ENCODE measurements at places on chromosomes 13 and 19.

GRCh38 chr13:80338781-80339562, 2.0 kb downstream of the SPRY2 start:
- peak; percentile 16 for DNase-seq

DNA sequence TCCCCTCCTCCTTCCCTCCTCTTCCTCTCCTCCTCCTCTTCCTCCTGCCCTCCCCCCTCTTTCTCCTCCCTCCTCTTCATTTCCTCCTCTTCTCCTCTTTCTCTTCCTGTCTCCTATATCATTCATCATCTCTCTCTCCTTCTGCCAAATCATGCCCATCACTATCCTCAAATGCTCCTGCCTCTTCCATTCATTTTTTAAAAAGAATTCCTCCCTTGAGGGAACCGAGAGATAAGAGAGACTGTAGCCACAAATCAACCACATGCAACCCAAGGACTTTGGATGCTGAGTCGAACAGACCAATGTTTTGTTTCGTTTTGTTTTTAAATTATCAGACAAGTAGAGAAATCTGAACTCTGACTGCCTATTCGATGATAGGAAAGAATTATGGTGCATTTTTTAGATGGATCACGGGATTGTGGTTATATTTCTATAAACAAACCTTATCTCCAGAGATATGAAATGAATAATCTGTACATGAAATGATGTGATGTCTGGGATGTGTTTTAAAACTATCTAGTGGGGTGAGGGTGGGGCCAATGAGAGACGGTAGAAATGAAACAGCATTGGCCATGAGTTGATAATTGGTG, 9.5 kb upstream of the ZNF541 start:
- no peak for DNase-seq

DNA sequence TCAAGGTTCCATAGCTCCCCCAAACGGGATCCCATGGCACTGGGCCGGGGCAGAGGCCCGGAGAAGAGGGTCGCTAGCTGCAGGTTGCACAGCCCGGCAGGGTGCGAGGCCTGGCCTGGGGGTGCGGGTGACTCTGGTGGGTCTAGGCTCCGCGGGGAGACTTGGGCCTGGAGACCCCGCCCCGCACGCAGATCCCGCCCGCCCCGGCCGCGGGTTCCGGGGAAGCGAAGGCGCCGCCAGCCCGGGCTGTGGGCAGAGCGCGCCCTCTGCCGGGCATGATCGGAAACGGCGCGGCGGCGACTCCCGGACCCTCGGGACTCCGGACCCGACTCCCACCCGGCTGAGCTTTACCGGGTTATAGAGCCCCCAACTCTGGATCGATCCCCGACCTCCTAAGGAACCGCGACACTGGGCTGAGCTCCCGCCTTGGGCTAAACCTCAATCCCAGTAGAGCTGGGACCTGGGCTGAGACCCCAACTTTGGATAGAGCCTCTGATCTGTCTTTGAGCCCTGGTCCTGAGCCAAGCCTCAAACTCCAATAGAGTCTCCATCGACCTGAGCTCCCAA, 3.1 kb upstream of the TNFAIP8L1 start:
- DNase-seq, result no peak

DNA sequence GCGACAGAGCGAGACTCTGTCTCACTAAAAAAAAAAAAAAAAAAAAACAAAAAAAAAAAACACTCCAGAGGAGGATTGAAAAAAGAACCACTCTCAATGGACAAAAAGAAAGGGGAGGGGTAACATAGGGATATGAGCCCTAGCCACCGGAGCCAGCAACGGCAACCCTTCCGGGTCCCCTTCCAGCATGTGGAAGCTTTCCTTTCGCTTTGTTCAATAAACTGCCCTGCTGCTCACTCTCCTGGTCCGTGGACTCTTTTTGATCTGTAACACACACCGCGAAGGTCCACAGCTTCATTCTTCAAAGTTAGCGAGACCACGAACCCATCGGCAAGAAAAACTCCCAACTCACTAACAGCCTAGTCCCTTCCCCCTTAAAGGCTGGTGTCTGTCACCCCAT, 1.0 kb upstream of the REX1BD start:
- DNase-seq, result no peak

DNA sequence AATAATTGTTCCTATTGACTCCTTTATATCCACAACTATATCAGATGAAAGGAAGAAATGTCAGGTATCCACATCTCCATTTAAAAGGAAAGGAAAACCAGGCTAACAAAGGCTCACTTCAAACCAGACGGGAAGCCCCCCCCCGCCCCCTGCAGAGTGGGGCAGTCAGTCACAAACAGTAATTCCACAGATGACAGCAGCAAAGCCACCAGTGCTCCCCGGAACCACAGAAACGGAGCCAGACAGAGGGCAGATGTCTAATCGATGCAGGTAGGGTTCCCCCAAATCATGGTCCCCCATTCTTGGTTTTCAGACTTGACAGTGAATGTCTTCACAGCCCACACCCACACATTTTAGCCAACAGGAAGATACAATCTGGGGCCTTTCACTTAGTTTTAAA, 100.8 kb downstream of the STK24 start:
- DNase-seq, result no peak

DNA sequence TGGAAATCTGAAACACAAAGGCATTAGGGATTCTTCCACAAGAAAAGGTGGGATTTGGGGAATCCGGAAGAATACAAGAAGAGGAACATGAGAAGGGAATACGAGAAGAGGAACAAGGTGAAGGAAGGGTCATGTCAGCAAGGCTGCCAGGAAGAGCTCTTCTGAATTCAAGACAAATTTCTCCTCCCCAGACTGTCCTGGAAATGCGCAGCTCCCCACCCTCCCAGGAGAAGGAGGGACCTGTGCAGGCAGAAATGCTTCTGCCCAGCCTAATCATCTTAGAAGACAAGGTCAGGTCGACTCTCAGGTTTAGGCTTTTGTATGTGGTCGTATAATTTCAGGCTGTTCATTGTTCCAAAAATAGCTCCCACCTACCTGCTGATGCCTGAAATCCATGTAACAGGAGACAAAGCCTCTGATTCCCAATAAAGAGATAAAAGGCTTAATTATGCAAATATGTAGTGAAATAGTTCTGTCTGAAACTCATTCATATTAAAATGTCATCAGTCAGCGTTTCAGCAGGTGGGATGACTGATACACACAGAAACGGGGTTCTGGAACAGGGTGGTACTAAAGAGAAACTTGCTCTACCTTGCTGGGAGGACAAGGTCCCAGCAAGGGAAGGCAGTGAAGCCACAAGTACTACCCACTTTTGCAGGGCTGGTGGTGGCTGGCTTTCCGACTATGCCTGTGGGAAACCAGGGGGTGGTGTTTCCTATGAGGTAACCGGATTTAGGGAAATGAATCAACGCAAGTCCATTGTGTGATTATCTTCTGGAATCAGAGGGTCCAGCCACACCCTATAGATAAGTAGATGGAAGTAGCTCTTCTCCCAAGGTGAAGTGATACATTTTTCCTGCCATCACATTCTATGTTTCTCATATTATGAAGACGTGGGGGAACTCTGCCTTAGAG, 76.1 kb downstream of the KL start:
- DNase-seq, result no peak
